HuH-7.5 (cell line): ENCODE measurements at places on chromosomes 6 and 20.

DNA sequence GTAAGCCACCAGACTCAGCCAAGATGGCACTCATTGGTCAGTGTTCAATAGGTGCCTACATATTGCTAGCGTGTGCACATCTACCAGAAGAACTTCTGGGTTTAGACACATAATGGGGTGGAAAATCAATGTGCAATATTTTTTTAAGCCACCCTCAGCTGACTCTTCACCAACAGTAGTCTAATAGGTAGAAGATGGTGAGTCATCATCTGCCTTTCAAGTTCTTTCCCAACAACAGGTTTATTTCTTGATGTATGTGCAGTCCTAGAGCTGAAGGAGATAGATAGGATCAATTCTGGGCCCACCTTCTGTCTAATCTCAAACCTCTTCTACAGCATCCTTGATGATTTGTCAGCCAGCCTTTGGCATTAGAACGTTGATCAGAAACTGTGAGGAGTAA lies 41.3 kb downstream of the IRAK1BP1 start:
- DNase-seq, result no peak

GRCh38 chr6:77633471-77633870 lies 19.4 kb upstream of the MEI4 start:
- no peak for DNase-seq

- DNase-seq, result no peak
These were observed 39.6 kb upstream of the NOX3 start for GRCh38 chr6:155495011-155495768.

- DNase-seq, result no peak
These were observed 1.4 kb downstream of the CYB5R4 start for GRCh38 chr6:83860782-83861495.

DNA sequence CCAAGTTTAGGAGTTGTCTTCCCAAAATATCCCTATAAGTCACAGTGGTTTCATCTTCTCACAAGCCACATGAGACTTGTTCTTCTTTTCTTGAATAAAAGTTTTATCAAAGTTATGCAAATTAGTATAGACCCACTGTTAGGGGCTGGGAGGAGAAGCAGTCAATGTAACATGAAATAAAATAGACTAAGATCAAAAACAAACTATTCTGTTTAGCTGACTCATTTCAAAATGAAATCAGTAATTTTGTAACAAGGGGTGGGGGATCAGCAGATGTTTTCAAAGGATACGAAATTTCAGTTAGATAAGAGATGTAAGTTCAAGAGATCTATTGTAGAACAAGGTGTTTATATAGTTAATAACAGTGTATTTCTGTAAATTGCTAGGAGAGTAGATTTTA lies 339.6 kb upstream of the PRDM1 start:
- DNase-seq, result no peak

DNA sequence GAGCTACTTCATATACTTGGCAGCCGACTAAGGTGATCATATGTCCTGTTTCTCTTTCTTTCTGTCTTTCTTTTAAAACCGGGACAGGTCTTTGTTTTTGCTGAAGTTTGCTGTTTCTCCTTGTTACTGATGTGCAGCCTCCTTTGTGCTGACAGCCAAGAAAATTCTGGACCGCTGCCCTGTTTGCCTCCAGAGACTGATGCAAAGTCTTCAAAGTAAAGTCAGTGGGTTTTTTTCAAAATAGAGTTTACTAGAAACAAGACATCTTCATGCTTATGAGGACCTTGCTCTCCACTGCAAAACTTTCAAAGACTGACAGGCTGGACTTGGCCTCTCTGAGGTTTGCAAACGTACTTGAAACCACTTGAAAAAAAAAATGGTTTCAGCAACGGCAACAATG lies 510.5 kb upstream of the MAP3K7 start:
- no peak for DNase-seq

DNA sequence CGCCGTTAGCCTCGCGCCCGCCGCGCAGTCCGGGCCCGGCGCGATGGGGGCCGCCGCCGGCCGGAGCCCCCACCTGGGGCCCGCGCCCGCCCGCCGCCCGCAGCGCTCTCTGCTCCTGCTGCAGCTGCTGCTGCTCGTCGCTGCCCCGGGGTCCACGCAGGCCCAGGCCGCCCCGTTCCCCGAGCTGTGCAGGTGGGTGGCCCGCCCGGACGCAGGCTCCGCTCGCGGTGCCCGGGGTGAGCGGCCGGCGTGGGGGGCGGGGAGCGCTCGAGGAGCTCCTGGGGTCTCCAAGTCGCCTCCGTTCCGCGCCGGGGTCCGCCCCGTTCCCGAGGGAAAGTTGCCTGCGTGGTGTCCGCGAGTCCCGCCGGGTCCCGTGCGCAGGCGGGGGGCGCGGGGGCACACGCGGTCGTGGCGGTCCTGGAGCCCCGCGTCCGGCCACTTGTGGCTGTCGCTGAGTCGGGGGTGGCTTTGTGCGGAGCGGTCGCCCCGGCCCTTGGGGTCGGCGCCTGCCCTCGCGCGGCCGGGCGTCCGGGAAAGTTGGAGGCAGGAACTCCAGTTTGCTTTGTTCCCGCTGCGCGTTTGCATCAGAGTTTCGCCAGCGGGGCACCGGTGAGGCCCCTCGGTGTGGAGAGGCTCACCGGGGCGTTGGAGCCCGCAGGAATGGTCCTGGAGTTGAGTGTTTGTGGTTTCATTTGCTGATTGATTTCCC lies 476 bp downstream of the IGF2R start:
- peak; percentile 36 for DNase-seq

- no peak for DNase-seq
These were observed 4.6 kb downstream of the SGK2 start for GRCh38 chr20:43563429-43563828.

GRCh38 chr6:26319405-26320128 lies 45.4 kb upstream of the BTN3A2 start:
- DNase-seq, result no peak

DNA sequence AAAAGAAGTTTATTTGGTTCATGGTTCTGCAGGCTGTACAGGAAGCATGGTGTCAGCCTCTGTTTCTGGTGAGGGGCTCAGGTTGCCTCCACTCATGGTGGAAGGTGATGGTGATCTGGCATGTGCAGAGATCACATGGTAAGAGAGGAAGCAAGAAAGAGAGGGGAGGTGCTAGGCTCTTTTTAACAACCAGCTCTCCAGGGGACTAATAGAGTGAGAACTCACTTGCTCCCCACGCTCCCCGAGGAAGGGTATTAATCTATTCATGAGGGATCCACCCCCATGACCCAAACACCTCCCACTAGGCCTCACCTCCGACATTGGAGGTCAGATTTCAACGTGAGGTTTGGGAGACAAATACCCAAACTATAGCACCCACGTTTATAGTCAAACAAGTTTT lies 4.0 kb upstream of the GJB7 start:
- no peak for DNase-seq

DNA sequence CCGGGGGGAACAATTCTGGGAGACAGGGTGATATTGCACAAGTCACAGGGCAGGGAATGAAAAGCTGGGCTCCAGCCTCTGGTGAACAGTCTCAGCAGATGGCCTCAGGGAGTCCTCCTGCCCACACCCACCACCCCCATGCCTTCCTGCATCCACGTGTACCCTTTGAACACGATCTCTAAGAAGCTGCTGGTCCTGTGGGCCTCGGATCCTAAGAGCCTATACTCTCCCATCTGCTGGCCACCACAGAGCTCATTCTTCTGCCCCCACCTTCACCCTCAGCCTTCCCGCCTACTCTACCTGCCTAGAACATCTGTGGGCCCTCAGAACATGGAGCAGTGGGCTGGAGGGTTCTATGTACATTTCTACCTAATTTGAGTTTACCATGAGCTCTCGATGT lies 60.3 kb downstream of the TRERF1 start:
- no peak for DNase-seq

DNA sequence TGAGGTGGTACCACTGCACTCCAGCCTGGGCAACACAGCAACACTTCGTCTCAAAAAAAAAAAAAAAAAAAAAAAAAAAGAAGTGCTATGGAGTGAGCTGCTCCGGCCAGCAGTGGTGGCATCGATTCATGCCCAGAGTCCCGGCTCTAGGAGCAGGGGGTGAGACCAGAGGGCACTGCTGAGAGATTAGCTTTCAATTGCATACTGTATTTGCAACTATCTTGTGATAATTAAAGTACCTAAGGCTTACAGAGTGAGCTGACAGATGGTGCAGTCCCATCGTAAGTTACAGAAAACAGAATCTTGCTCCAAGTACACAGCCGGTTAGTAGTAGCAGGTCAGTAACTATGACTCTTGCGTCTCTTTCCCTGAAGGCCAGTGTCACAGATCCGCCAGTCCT lies 31.5 kb downstream of the TMEM14B start:
- DNase-seq, result no peak

GRCh38 chr6:247351-247750 lies 44.9 kb upstream of the DUSP22 start:
- no peak for DNase-seq

DNA sequence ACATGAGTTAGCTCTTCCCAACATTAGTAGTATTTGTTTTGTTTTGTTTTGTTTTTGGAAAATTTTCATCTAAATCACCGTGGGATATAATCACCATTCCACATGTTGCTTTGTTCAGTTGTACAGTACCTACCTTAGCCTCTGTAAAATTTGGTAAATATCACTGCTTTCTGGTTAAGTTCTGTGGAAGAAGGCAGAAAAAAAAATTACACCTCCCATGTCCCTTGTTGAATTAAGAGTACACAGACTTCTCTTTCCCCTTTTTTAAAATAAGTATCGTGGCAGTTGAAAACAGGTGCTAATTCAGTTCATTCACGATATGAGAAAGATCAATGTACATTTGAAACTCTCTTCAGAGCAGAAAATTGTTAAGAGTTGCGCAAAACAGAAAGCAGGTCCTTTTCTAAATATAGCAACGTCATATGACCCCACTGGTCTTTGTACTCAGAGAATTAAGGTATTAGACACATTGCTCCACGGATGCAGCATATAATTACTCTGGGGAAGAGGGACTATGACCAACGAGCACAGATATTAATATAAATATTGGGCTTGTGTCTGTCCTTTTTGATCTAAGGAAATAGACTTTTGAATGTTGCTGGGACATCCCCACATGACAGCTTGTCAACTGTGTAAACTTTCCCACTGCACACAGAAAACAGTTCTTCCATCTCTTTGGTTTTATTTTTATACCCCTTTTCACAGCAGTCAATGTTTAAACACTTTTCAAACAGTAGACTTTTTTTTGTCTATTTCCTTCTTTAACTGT lies 58.6 kb upstream of the ZNF217 start:
- DNase-seq, result peak; percentile 65

DNA sequence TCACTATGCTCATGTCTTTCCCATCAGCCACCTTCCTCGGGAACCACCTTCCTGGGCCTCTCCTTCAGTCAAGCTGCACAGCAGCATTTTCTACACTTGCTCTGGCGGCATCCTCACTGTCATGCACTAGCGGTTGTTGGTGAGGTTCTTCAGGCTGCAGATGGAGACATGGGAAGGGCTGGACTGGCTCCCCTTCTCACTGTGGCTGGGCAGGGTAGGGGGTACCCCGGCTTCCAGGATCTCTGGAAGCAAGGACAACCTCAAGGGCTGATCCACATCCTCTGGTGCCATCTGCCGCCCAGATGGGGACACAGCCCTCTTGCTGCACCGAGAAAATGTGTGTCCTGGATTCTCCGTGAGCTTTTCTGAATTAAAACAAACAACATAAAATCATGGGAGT lies 180.1 kb upstream of the RNF24 start:
- peak; percentile 65 for DNase-seq

- no peak for DNase-seq
These were observed 551.2 kb downstream of the QKI start for GRCh38 chr6:163965426-163966348.

DNA sequence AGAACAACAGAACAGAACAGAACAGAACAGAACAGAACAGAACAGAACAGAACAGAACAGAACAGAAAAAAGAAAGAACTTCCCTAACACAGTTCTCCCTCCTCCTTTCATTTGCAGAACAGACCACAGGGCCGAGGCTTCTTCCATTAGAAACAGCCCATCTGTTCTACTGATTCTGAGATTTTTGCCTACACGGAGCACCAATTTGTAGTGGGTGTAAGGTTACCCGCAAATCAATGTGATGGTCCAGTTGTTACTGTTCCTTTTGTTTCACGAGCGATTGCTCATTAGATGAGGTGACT lies 734 bp upstream of the OGFRL1 start:
- no peak for DNase-seq

DNA sequence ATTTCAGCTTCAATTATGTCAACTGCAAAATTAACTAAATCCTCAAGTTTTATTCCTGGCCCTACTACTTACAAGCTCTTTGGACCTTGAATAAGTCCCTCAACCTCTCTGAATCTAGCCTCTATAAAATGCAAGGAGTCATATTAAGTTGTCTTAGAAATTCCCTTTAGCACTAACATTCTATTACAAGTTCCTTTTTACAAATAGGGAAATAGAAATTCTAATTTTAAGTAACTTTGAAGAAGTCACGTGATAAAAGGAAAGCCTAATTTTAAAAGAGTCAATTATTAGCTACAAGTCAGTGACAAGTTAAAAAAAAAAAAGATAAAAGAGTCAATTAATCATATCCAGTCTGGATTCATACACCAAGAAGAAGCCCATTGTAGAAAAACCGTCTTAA lies 24.6 kb upstream of the GTF3C6 start:
- DNase-seq, result no peak

GRCh38 chr20:52049001-52049731 lies 142.4 kb downstream of the ZFP64 start:
- no peak for DNase-seq

DNA sequence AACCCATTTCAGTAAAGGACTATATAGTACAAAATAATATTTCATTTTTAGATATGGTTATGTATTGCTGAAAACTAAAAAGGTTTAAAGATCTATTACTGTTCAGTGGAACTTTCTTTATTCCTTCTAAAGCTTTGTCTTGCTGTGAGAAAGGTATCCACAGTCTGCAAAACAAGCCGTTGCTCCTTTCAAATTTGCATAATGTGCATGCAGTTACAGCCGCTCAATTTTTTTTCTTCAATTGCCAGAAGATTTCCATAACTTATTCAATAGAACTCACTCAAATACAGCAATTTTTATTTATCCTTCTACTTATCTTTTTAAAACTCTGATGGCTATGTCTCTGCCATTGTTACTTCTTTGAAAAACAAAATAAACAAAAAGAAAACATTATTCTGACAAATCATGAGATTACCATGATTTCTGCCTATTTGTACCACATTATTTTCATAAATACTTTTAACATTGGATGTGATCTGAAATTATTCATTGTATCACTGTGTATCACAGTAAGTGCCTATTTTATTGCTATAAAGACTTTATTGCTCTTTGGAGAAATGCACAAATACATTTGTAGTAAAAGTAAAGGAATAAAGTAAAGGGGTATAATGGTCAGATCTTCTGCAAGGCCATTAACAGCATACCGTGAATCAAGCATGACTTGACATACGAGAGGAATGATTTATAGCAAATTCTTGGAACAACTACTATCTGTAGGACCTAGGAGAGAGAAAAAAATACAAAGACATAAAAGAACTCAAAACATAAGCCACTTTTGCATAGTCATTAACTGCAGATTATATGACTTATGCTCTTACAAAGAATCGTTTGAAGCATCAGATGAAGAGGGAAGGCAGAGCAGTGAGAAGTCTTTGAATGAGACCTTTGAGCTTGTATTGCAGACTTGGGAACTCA lies 29.6 kb upstream of the HBS1L start:
- no peak for DNase-seq
